Bronchial epithelial cell (primary cell): ENCODE measurements at places on chromosomes 4 and X. TPM values are rescaled to one million over a fixed set of nuclear protein-coding genes. Genes with fewer than 3 reads are reported as not detected.

OFD1 gene
- 13.4 and 26.0 TPM in 2 replicates for total RNA-seq

COPS4 gene
- 41.6 and 42.2 TPM in 2 replicates for total RNA-seq

- DNase-seq, result no peak
These were observed 36.1 kb downstream of the DHRSX start for GRCh38 chrX:2464677-2465166.

NWD2 gene
- 0.26 and 1.2 TPM in 2 replicates for total RNA-seq
